Lower lobe of right lung (tissue), 2 donors: ENCODE measurements at places on chromosomes 1 and 21. TPM values are rescaled to one million over a fixed set of nuclear protein-coding genes. Genes with fewer than 3 reads are reported as not detected.

DNA sequence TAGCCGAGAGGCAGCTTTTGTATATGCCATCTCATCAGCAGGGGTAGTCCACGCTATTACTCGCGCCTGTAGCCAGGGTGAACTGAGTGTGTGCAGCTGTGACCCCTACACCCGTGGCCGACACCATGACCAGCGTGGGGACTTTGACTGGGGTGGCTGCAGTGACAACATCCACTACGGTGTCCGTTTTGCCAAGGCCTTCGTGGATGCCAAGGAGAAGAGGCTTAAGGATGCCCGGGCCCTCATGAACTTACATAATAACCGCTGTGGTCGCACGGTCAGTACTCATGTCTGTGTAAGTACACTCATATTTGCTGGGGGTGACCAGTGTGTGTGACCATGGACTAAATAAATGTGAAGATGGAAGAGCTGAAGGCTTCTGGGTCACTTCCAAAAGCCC, 7.4 kb downstream of the WNT2B start:
- no peak for DNase-seq

DNA sequence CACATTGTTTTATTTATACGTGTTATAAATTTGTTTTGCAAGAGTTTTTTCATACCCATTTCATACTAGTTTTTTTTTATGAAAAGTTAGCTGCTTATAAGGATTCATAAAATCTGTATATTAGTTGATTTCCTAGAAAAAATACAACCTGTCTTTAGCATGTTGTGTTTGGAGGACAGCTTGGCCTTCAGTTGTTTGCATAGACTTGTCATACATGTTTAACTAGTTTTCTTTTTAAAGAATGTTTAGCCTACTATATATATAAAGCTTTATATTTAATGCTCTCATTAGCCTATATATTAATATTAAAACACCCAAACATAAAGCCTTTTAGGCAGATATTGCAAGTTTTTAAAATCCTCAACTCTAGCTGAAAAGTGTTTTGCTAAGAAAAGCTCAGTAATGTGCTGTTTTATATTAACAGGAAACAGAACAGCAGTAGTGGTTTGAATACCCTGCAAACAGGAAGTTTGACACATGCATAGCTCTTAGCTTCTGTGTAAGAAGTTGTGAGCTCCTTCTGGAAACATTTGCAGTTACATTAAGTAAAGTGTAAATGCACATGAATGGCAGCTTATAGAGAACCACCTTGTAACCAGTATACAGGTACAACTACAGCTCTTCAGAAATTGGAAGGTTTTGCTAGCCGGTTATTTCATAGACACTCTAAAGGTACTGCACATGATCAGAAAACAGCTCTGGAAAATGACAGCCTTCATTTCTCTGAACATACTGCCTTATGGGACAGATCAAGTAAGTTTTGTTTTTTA, at the start of gene PRKACB:
Gene PRKACB (plus strand): TSS at position 476 of the 770 bp plus-strand sequence. CDS start 91 bp downstream, at position 567.
- DNase-seq = no peak

Gene RBP7
- 8.5 TPM for total RNA-seq

GRCh38 chr1:53678938-53679825, 59.8 kb downstream of the GLIS1 start:
- DNase-seq = no peak
